Activated naive CD8-positive, alpha-beta T cell treated with anti-CD3 and anti-CD28 coated beads, Interleukin-2, amount 50 U/mL, for 24 hours (primary cell): ENCODE measurements at places on chromosomes 1 and 21.

DNA sequence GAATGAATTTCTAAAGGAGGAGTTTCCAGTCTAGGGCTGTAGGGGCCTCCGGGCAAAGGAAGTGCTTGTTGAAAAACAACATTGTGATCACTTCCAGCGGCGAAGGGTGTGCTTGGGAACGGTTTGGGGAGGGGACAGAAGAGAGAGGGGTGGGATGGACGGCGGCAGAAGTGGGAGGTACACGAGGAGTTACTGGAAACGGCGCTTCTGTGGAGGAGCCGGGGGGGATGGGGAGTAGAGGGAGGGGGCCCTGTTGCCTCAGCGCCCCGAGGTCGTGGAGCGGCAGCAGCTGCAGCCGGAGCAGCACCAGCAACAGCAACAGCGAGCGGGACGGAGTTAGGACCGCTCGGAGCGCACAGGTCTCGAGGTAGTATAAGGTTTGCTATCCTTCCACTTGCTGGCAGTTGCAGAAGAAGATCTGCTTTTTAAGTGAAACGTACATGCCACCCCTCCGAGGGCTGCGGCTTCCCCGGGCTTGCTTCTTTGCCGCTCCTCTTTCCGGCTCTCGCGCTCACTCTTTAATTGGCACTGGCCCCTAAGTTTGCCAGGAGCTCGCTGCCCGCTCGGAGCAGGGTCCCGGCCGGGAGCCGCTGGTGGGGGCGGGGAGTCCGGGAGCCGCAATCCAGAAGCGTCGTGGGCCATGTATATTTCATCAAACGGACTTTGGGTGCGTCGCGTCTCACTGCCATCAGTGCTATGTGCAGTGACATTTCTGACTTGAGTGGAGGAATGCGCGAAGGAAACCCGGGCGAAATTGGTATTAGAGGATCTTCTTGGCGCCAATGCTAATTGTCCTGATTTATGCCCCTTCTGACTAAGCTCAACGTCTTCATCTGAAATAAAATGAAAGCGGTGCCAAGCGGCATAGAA, 771 bp upstream of the NTNG1 start:
- DNase-seq, result peak; percentile 17

- no peak for DNase-seq
Measured at GRCh38 chr1:235935235-235936225, 68.8 kb upstream of the LYST start.

- no peak for DNase-seq
Measured at GRCh38 chr1:201825245-201825644, 3.7 kb upstream of the IPO9 start.

DNA sequence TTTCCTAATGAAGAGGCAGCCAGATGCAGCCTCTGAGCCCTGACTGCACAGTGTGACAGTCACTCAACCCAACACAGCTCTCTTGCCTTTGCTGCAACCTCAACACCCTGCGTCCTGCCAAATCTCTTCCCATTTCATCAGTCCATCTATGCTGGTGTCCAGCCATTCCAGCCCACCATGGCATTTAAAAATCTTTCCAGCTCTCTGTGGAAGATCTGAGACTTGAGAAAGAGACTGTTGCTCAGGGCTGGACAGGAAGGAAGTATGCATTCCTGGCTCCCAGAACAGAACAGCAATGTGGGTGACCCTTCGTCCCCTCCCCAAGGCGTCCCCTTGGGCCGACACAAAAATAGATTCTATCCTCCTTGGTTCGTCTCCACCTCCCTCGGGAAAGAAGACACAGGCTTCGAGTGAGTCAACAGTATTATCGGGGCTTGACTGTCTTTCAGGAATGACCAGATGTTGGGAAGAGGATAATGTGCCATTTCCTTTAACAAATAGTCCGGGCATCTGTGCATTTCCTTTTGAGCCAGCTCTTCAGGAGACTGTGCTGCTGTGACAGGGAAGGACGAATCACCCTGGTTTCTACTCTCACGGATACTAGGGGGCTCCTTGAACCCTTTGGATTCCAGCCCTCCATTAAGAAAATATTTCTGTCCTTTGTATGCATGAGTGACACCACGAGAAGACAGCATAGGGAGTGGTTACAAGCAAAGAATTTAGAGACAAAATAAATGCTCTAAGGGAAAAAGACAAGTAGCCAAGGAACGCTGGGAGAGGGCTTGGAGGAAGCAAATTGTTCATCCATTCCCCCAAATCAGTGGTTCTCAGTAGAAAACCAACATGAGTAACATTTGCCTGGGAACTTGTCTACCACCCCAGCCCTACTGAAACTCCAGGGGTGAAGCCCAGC, 111.4 kb upstream of the CDC42BPA start:
- no peak for DNase-seq

GRCh38 chr1:234589854-234590620, 19.9 kb downstream of the IRF2BP2 start:
- no peak for DNase-seq

- no peak for DNase-seq
Measured at GRCh38 chr1:228508840-228509415, 21.7 kb downstream of the RNF187 start.

- no peak for DNase-seq
Measured at GRCh38 chr1:66393586-66394287, 140.2 kb upstream of the SGIP1 start.

GRCh38 chr1:112956544-112957132, 642 bp upstream of the SLC16A1 start:
- DNase-seq, result peak; percentile 40

GRCh38 chr1:71721532-71721931, 560.8 kb downstream of the NEGR1 start:
- DNase-seq, result no peak

DNA sequence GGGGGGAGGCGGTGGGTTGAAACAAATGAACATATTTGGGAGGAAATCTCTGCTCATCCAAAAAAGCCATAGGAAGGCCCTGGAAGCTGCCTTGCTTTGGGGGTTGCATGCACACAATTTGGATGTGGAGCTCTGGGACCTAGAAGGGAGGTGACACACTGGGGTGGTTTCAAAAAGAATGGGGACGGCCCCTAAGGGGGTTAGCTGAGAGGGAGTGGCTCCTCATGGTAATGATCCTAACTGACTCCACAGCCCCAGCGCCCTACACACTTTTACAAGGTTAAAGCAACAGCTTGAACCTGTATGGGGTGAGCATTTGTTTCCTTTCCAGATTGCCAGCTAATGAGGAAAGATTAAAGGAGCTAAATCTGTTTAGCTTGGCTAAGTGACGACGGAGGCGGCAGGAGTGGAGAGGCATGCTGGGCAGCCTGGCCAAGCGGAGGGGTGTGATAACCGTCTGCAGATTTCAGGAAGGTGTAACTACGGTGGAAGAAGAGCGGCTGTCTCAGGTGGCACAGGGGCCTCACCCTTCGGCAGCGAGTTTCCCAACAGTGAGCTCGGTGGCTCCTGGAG, 107.3 kb downstream of the RNF220 start:
- DNase-seq, result peak; percentile 3

DNA sequence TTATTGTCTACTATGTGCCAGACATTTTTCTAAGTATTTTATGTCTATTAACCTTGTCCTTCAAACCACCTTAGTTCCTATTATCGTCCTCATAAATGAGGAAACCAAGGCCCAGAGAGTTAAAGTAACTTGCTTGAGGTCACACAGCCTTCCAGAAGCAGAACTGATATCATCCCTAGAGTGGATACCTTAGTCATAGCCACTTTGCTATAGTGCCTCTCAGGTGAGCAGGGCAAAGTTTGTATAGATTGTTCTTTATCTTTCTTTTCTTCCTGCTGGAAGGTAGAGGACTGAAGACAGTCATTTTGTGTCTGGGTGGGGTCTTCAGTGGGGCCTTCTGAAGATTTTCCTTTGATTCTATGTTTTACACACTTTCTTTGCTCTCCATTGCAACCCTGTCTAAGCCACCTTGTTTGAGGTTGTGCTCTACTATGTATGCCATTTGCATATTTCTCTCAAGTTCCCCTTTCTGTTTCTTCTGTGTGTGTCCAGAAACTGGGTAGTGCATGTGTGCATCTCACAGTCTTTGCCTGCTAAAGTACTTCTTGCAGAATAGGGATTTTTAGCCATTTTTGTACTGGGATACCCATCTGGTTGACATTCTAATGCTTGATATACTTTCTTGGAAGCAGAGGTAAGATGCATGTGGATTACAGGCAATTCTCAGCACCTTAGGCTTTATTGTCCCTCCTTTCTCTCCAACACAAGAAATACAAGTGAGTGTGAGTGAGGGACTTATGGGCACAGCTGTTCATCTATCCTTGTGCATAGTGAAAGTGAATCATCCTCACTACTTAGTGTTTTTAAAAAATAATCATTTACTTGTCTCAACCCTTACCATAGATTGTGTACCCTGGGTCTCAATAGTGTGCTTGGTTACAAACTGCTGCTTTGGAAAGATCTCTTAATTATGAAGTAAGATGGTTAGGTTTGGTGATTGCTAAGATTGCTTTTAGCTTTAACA, 207.6 kb upstream of the HMCN1 start:
- no peak for DNase-seq

DNA sequence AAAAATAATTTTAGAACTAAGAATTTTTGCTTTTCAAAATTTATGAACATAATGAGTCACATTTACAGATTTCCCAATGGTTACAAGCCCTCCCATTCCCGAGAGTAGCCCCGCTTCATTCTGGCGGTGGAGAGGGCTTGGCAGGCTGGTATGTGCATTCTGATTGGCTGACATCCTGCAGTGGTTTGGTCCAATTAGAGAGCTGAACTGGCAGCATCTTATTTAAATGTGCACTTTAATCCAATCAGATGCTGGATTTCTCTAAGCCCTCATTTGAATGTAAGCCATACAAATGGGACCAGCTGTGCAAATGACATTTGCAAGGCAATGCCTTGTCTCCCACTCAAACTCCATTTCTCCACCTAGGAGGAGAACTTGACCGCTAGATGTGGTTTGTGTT, 18.0 kb upstream of the TRIM17 start:
- DNase-seq, result no peak

- peak; percentile 54 for DNase-seq
Measured at GRCh38 chr1:234322979-234323378, 50.3 kb upstream of the COA6 start.

- no peak for DNase-seq
Measured at GRCh38 chr1:213689260-213689659, 298.5 kb upstream of the PROX1 start.

DNA sequence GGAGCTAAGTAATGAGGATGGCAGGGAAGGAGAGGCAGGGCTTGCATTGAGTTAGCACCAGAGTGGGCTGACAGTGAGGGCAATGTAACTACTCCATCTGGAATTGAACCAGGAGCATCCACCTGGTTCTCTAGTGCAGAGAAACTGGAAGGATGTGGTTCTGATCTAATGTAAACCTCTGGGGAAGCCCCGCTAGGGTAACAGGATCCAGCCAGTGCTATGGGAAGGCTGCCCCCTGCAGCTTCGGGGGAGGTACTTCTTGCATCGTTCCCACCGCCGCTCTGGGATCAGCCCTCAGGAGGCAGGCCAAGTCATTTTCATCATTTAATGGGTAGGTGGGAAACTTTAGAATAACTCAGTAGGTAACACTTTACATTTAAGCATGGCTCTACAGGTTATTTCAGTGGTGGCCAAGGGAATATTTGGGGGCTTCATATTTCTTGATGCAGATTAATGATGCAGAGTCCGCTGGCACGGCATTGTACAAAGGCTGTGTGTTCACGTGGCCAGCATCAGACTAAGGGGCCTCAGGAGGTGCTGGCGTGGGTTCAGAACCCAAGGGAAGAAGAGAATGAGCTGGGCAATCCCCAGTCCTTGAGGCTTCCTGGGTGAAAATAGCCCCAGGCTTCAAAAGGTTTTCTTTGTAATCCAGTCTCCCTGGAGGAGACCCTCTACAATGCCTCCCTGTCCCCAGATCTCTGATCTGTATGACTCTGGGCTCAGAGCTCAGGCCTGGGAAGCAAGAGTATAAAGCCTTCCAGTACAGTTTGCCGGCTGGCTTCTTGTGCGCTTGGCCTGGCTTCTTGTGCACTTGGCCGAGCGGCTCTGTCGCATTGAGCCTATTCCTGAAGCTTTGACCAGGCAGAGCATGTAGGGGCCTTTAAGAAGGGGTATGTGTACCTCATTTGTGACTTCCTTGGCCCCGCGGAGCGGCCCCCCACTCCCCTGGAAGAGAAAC, 26.4 kb upstream of the KAZN start:
- DNase-seq, result peak; percentile 2

GRCh38 chr1:29123053-29123886, 433 bp downstream of the TMEM200B start:
- peak; percentile 42 for DNase-seq

GRCh38 chr21:34980423-34981115, 68.5 kb downstream of the RUNX1 start:
- DNase-seq, result no peak

DNA sequence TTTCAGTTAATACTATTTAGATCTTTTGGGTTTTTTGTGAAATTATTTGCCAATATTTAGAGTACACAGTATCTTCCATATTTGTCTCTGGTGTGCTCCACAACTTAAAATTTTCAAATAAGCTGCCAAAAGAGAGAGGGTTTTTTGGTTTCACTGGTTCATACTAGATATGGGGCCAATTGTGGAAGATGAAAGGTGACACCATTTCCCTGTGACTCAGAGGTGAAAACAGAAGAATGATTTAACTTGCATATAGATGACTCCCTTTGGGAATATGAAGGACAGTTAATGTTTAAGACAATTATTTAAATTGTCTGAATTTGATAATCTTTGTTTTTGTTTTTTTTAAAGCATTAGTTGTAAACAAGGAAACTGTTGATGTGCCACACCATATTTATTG, 37.5 kb downstream of the IVNS1ABP start:
- DNase-seq, result no peak

- DNase-seq, result no peak
Measured at GRCh38 chr1:153057375-153057774, at the start of gene SPRR2A. TSS of gene SPRR2A (minus strand) at chr1:153057512. CDS start at chr1:153056735, 777 bp downstream.

DNA sequence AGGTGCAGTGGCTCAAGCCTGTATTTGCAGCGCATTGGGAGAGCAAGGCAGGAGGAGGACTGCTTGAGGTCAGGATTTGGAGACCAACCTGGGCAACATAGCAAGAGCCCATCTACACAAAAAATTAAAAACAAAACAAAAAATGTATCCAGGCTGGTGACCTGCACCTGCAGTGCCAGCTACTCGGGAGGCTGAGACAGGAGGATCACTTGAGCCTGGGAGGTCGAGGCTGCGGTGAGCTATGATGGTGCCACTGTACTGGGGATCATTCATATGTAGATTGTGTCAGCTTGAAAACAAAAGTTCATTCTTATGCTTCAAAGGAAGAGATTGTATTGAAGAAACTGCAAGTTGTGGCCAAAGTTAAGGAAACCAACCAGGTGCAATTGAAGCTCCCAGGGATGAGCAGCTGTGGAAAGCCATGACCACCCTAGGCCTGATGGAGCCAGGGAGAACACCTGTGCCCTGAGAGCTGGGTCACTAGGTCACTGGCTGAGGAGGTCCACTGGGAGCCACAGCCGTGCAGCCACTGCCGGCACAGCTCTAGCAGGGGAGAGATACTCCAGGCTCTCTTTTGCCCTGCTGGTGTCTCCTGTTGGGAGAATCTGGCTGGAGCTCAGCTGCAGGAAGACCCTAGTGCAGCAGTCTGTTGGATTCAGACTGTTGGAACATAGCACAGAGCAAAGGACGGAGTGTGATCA, 13.3 kb upstream of the BRWD1 start:
- no peak for DNase-seq
